Right renal pelvis (tissue), 4 donors: ENCODE measurements at places on chromosomes 7 and 10.

DNA sequence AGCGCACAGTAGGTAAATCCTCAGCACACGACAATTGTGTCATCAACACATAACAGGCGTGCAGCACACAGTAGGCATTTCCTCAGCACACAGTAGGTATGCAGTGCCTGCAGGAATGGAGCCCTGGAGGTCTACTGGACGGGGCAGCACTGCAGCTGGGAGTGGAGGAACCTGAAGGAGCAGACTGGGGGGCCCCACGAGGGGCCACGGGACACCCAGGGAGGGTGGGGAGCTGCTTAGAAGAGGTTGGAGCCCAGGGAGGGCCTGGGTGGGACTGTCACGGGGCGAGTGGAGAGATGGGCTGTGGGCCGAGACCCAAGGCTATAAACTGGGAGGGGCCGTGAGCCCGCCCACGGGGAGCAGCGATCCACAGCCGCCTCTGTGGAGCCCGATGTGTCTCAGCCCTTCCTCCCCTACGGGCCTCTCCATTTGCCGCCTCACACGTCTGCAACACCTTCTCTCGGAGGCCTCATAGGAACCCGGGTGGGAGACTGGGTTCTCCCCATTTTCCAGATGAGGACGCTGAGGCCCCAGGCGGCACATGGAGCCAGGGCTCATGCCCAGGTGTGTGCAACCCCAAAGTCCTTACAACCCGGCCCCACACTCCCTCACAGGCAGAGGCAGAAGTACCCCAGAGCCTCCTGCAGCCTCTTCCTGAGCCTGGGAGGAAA is 101.5 kb downstream of the MICALL2 start:
- DNase-seq = no peak

DNA sequence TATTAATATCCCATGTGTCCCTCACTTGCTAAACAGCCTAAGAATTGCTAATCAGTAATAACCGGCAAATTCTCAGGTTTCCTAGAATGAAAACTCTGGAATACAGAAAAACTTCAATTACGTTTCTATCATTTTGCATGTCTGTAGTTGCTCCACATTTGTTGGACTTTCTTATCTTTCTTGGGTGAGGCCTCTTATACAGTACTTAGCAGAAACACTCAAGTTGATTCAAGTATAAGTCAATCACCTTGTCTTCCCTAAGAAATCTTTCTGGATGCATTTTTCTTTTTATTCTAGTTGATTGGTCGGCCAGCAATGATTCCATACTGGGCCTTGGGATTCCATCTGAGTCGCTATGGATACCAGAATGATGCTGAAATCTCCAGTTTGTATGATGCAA is 61.4 kb downstream of the MGAM2 start:
- DNase-seq = no peak

DNA sequence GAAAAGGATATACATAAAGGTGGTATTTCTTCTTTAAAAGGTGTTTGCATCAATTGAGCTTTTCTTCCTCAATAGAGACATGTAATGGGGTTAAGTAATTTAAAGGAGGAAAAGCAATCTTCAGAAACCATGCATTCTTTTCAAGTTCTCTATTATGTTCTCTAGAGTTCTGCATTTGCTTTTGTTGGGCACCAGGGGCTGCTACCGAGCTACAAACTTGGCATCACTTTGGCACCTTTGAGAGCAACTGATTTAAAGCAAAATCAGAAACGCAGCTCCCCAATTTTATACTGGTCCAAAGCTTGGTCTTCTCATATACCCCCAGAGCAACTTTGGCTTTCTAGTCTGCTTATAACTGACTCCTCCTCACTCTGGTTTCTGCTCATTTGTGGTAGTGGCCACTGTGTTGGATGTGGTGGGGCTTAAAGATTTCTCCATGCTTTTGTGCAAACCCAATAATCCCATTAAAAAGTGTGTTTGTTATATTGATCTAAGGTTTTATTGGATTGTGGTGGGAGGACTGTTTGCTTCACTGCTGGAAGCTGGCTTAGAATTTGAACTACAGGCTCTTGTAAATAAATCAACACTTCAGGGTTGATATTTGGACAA is 712.1 kb downstream of the PHTF2 start:
- peak; percentile 14 for DNase-seq

DNA sequence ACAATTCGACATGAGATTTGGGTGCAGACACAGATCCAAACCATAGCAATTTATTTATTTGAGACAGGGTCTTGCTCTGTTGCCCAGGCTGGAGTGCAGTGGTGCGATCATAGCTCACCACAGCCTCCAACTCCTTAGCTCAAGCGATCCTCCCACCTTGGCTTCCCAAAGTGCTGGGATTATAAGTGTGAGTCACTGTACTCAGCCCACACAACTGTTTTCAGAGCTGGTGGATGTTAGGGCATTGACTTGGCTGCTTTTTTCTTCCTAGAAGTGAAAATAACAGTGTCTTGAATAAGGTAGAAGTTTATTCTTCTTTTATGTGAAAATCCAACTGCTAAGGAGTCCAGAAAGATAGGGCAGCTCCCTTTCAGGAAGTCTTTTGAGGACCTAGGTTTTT is 132.1 kb downstream of the CCDC3 start:
- no peak for DNase-seq

DNA sequence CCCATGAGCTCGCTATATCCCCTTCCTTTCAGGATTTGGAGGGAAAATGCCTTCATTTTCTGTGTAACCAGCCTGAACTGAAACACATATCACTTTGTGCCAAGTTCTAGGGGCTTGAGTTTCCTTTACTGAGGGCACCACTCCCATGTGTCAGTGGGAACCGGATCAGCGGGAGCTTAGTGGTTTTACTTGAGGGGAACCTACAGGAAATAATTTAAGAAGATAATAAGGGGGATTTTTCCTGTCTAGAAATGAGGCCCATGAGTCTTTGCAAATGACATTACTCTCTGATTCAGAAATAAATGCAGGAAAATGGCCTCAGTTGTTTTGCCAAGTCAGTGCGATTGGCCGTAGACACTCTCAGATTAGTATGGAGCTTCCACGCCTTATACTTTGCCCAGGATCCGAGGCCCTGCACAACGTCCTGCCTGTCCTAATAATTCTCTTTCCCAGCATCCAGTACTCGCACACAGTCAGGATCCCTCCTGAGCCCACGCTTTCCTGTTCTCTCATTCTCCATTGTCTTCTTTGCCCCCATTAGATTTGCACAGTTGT is 86.4 kb upstream of the LYZL1 start:
- DNase-seq = no peak

GRCh38 chr7:153920126-153920525 is 132.1 kb upstream of the DPP6 start:
- DNase-seq = no peak

- no peak for DNase-seq
Observed at GRCh38 chr7:127383123-127383835, 9.2 kb downstream of the ZNF800 start.
